GM03348 (cell line): ENCODE measurements at places on chromosomes 6 and 20.
A peak's percentile ranks its signal among the peaks of the same experiment; 100 is the strongest.

DNA sequence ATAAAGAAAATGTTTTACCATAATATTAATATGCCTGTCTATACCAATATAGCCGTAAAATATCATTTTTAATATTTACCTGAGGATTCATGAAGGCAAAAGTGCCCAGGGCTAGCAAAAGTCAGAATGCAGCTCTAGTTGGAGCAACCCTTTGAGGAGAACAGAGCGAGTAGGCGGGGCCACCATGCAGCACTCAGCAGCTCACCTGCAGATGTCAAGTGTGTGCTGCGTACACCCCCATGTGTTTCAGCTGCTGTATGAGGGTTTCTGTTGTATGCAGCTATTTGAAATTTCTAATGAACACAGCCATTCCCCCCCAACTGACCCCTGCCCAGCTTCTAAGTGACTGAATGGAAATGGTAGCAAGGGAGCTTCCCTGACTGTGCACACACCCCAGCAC, 508.0 kb downstream of the QKI start:
- no peak for DNase-seq

DNA sequence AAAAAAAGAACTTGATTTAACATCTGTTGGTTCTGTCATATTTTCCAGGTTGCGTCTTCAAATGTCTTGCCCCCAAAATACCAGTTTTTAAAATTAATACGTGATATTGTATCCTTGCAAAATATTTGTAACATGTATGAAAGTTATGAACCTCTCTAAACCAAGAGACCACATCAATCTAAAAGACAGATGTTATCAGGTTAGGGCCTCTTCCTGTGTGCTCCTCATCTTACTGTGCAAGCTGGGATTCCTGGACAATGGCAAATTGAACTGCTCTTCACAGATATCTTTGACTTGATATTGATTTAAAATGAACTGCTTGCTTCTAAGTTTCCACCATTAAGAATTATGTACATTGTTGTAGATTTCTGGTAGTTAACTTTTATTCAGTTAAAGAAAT, 9.6 kb downstream of the TMEM239 start:
- no peak for DNase-seq

- DNase-seq = peak; percentile 42
These were observed 109.5 kb upstream of the RAB32 start for GRCh38 chr6:146433881-146434731.

- DNase-seq = no peak
These were observed 9.8 kb upstream of the AMD1 start for GRCh38 chr6:110864824-110865223.

- DNase-seq = no peak
These were observed 182.8 kb downstream of the SMOC2 start for GRCh38 chr6:168623736-168624135.

GRCh38 chr6:142679907-142680700, 264.9 kb downstream of the HIVEP2 start:
- DNase-seq = peak; percentile 67

GRCh38 chr6:101847690-101848089, 454.2 kb downstream of the GRIK2 start:
- DNase-seq = no peak
